Frontal cortex (tissue), 4 donors: ENCODE measurements at places on chromosomes 3 and 15.

- no peak for DNase-seq
Measured at GRCh38 chr15:24752354-24752753, 76.8 kb downstream of the NPAP1 start.

- DNase-seq: no peak
Measured at GRCh38 chr15:87816811-87817210, 439.7 kb downstream of the NTRK3 start.

DNA sequence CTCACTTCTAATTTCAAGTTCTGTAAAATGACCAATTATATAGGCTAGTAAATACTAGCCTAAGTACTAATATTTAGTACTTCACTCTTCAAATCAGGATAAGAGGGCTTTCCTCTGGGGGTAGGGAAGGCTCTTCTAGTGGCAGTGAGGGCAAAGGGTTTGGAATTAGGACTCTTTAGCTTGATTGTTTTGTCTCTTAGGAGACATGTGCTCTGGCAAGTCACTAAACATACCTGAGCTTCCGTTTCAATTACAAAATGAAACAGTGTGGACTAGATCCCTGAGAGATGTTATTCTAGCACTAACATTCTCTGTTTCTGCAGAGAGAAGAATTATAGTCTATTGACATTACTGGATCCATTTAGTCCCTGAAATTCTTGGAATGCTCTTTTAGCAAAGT is 71.5 kb downstream of the PCOLCE2 start:
- no peak for DNase-seq

GRCh38 chr3:51874411-51874810 is 990 bp downstream of the IQCF5 start:
- DNase-seq: no peak

GRCh38 chr15:45026651-45027190 is 3.7 kb downstream of the SORD start:
- DNase-seq: no peak

GRCh38 chr3:81545572-81545971 is 215.9 kb downstream of the GBE1 start:
- no peak for DNase-seq
